Retinal pigment epithelial cell (primary cell): ENCODE measurements at places on chromosomes 13 and 19.

DNA sequence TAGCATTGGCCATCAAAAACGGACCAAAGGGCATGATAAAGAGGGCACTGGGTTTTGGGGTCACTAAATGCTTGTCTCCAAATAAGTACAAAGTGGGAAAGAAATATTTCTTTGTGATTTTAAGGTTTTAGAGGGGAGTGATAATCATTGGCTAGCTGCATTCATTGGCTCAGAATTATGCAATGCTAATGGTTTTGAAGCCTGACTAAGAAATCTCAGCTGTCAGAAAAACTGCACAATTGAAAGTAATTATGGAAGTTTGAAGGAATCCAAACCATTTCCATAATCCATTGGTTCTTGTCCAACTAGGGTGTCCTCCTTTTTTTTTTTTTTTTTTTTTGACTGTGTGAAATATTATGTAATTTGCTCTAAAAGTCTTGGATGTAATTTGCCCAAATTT lies 88.2 kb upstream of the ARGLU1 start:
- peak; percentile 27 for DNase-seq

DNA sequence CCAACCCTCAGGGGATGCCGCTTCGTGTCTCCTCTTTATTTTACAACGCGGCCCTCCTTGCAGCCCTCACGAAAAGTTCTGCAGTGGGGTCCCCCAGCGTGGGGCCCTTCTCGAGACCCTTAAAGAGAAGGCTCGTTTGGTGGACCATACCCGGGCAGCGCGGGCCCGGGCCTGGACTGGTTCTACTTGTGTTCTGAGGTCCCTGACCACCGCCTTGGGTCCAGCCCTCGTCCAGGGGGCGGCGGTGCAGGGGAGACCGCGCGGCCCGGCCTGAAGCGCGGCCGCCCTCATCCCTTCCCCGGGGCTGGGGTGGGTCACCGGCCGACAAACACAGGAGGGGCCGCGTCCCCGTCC lies 400 bp upstream of the SERP2 start:
- no peak for DNase-seq

DNA sequence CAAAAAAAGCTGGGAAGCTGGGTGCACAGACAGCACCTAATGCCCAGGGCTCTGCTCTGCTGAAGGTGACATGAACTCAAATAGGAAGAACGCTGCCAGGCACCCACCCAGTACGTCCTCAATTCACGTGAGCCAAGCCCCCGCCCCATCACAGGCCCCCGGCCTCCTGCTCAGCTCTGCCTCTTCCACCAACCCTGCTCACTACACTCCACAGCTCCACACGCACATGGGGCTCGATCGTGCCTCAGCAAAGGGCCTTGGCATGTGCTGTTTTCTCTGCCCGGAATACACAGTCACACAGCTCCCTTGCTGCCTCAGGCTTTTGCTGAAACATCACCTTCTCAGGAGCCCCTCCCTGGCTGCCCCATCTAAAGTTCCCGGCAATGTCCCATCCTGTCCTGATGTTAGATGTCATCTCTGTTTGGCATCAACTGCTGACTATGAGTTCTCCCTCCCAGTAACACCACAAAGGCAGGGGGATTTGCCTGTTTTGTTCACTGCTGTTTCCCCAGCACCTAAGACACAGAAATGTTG lies 2.3 kb downstream of the ATP13A1 start:
- DNase-seq = no peak

DNA sequence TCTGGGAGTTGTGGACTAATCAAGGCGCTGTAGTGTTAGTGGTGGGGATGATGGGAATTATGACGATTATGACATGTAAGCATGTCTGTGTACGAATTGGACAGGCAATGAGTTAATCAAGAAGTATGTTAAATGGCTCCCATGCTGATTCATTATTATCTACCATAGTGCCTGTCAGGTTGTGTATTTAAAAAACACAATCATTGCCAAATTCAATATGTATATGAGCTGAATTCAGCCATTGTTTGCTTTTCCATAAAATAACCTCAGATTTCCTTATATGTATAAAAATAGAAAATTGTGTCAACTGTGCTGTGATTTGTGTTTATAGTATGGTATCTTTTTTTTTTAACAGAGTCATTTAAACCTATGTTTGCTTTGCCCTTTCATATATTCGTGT lies 37.1 kb downstream of the PCCA start:
- DNase-seq = no peak

GRCh38 chr19:4911786-4912672 lies 2.7 kb downstream of the UHRF1 start:
- peak; percentile 95 for DNase-seq

GRCh38 chr13:97719736-97720135 lies 233.7 kb upstream of the IPO5 start:
- DNase-seq = no peak

- no peak for DNase-seq
These were observed 11.0 kb downstream of the XAB2 start for GRCh38 chr19:7618348-7618747.

DNA sequence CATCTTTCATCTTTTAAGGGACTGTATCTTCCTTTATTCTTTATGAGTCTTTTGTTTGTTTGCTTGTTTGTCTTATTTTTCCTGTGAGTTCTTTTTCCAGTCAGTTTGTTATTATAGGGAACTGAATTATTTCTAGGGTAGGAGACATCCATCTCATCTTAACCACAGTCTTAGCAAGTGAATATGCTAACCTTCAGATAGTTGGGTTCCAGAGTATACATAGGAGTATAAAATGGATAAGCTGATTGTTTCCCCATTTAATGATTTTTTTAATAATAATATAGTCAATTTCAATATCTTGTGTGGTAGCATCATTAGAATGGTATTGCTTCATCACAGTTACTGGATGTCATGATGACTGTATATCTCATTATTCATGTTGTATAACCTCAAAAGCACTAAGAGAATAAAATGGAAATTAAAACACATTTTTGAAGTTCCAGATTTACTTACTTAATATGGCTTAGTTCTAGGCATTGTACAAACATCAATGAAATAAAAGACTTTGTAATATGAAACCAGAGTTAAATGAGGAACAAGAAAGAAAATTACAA lies 33.0 kb downstream of the GPC6 start:
- no peak for DNase-seq

DNA sequence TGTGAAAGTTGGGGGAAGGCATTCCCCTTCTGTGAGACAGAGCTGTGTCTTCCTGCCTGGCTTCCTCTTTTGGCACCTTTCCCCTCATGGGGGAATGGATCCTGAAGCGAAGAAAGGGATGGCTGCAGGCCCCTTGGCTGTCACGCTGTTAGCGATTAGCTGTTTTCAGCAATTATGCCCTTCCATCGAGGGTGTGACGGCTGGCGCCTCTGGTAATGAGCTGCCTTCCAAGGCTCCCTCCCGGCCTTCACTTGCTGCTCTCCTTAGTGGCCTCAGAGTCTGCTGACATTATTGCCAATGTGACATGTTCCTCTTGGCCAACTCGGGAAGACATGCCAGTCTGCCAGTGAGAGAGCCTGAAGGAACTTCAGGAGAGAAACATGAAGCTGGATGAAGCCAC lies 162.1 kb downstream of the ZIC5 start:
- DNase-seq = no peak
